ENCODE measurements at places on chromosomes 2 and 18.

DNA sequence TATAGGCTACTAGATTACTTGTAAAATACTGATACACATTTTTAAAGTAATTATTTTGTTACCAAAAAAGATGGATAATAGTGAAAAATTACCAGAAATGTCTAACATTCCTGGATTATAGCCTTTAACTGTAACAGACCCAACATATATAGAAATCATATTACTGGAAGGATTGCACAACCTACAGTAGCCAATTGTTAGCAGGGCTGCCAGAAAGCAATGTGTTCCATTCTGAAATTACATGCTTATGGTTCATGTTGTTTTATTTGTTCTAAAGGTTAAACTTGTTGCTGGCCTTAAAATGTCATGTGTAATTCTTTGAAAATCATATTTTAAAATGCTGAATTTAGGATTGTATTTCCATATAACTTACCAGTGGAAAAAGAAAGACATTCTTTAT, 793.6 kb upstream of the ACVR2A start:
- DNase-seq: no peak

- DNase-seq: no peak
These were observed 20.4 kb upstream of the KCNS3 start for GRCh38 chr2:17858064-17858463.

- no peak for DNase-seq
These were observed 390.9 kb downstream of the CDH7 start for GRCh38 chr18:66141716-66142115.

DNA sequence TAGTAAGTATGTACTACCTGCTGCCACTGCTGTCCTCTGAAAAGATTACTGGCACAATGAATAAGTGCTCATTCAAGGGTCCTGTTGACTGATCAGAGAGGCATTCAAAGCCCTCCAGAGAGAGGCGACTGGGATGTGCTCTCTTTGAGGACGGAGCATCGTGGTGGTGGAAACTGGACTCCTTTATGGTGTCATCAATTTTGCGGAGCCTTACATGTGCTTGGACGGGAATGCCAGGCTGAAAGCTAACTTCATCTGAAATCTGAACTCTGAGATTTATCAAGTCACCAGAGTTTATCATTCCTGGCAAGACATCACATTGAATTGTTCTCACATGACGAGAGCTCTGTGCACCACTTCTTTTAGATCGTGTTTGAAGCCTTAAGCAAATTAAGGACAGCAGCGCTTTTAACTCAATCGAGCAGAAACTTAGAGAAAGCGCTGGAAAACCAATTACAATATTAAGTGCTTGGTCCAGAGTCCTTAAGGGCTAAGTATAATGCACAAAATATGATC, 138.3 kb downstream of the NCK2 start:
- DNase-seq: no peak

DNA sequence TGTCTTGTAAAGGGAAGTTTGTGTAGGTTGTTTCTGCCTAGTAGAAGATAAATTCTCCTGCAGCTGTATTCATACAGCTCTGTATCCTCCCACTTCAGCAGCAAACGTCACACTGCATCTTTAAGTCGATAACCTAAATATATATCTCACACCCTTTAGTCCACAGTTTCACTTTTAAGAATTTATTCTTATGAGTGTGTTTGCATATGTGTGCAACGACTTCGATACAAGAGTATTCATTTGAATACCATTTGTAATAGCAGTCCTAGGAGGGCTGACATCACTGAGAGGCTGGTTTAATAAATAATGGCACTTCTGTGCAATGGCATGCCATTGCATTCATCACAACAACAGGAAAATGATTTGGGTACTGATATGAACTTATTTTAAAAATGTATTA, 63.8 kb upstream of the MSH6 start:
- DNase-seq: no peak

- DNase-seq: no peak
These were observed 86.5 kb upstream of the ATG16L1 start for GRCh38 chr2:233164967-233165366.

DNA sequence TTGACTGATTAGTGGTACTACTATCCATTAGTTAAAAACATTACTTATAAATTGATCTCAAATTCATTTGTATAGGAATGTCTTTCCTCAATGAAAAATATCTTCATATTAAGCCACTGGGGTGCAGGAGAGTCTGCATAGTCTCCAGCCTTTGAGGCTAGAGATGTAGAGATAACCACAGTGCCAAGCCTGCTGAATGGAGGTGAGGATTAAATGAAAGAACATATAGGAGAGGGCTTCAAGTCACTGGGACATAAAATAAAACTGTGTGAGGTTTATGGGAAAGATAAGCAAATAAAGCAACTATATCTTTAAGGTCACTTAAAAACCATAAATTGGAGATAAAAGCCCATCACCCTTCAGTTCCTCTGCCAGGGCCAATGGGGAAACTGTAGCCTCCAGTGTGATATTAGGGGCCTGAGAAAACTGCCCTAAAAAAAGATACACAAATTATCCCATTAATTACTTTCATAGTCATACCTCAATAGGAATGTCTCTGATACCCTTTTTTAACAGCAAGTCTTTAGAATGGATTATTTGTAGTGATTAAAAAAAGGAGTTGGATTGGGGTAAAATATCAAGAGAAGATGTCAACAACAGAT, 27.6 kb downstream of the GALNT3 start:
- DNase-seq: no peak

Measured in NCI-H510A (cell line).